ENCODE measurements at places on chromosomes 3 and 15.
A peak's percentile ranks its signal among the peaks of the same experiment; 100 is the strongest.

DNA sequence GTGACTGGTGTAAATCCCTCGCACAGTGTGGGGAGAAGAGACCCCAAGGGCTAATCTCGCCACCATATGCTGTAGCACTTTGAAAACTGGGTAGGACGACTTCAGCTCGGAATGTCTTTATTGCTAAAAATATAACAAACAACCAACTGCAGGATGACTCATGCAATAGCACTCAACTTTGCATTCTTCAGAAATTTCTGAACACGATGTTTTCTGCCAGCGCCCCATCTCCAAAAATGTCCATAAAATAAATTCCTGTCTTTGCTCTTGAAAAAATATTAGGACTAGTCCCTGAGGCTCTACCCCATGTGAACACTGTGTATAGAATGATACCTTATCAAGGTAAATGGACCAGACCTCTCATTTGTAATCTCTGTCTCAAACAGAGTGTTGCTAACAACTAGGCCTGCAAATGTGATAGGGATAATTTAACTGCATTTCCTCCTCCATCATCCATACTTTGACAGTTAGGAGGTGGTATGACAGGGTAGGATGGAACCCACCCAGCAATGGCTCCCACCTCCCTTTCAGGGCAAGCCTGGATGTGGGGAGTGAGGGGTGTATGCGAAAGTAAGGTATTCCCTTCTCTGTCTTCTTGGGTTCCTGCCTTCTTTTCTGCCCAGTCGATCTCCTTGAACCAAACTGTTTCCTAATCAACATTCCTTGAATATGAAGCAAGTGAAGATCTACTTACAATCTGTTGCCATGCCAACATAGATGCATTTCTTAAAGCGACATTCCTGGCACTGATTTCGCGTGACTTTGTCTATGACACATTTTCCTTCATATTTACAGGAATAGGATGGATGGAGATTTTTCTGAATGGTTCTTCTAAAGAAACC is 201.1 kb downstream of the NR1D2 start:
- peak; percentile 50 for DNase-seq

DNA sequence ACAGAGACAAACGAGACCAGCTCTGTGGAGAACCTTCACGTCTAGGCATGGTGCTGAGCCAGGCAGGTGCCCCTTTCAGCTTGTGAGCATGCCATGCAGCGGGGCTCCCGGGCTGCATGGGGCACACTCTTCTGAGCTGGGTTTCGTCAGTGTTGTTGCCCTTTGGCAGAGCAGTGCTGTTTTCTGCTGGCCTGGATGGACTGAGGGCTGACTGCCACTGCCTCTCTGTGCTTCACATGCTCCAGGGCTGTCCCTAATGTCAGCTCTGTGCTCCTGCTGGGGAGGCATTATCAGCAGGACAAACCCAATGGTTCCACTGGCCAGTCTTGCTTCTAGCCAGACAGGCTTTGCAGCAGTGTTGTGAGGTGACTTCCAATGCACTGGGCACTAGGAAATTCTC is 9.5 kb downstream of the GASK1A start:
- no peak for DNase-seq

DNA sequence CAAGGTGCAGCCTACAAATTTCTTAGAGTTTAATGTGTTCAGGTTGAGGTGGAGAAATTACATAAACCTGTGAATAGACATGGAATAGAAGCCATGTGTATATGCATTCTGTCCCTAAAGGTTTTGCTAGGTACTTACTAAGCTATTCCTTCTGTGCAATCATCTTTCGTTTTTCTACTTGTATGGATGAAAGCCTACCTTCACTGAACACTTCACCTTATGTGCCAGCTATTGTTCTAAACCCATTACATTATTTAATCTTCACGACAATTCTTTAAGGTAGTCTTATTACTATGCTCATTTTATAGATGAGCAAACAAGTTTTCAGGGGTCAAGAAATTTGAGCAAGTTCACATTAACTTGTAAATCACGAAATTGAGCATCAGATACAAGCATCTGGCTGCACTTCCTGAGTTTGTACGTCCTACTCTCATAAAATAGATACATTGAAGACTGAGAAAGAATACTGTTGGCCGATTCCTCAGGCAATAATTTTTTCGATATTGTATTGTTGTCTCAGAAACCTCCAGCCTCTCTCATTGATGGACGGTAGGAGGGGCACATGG is 635 bp upstream of the RCN2 start:
- DNase-seq: no peak

GRCh38 chr15:100256101-100256969 is 85.4 kb downstream of the ADAMTS17 start:
- DNase-seq: no peak

- no peak for DNase-seq
Measured at GRCh38 chr3:37814547-37814946, 47.1 kb upstream of the CTDSPL start.

- no peak for DNase-seq
Measured at GRCh38 chr3:32844914-32845313, 27.1 kb downstream of the TRIM71 start.

DNA sequence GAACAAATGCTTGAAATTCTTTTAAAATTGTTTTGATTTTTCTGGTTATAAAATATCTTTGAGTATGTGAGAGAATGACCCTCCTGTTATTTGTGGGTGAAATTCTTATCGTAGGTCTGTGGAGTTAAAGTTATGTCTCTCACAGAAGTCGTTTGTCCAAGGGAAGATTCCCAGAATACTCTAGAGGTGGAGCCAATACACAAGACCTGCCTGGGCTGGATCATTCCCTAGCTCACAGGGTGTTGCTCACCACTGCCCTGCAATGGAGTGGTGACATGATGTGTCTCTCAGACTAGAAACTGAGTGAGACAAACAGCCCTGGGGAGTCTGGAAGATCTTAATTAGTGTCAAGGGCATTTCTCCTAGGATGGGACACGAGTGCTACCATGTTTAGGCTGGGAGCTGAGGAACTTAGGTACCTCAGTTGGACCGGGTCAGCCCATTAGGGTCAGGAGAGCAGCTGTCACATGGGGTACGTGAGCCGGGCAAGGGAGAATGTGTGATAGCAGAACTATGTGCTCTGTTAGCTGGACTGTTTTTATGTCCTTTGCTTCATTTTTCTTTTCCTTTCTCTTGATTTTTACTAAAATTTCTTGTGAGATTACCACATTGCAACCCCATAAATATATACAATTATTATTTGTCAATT is 53.6 kb upstream of the MYO5C start:
- DNase-seq: no peak

DNA sequence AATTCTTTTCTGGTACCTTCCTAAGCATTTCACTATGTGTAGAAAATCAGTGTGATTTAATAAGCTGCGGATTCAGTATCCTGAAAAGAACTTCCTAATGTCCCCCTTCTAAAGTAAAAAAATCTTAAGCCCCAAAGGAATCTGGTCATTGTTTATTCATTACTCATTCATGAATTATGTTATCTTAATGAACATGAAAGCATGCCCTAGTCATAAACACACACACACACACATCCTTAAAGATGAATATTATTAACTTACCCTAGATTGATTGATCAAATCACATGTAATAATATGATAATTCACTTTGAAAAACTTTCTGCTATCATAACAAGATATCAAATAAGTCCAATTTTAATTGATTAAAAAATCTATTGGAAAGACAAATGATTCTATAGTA is 96.4 kb upstream of the BFSP2 start:
- DNase-seq: no peak

DNA sequence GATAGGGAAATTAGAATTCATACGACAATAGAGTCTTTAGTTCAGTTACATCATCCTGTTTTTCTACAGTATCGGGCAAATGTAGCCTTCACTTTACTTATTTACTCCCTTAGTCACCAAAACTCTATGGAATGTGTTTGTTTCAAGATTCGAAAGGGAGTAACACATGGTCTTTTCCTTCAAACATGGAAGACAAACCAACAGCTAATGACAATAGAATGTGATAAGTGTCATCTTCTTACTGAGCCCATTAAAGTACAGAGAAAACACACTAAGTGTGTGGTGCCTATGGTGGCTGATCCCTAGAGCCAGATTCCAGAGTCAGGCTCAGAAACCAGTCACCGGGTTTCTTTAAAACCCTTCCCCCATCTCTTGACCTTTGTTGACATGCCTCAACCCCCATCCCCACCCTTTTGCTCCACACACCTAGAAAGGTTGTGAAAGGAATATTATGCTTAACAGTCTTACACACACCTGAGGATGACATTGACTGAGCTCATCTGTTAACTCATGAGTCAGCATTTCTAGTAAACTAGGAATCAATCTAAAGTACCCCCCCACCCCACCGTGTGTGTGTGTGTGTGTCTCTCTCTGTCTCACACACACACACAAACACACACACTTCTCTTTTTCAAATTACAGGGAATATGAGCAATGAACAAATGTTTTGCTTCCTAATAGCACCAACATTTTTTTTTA is 549.6 kb upstream of the CCDC54 start:
- no peak for DNase-seq
